GM04504 (cell line): ENCODE measurements at places on chromosomes 7 and 10.

DNA sequence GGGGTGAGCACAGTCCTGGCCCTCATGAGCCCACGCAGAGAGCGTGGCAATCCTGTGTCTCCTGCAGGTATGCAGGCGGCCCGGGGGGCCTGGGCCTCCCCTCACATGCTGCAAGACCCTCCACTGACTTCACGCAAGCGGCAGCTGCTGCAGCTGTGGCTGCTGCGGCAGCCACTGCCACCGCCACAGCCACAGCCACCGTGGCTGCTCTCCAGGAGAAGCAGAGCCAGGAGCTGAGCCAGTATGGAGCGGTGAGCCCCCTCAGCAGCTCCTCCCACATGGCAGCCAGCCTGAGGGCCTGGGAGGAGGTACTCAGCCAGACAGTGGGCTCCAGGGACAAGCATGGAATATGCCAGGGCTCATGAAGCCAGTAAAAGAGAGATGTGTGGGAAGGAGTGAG lies 8.7 kb downstream of the ZMIZ2 start:
- no peak for DNase-seq

- DNase-seq: no peak
These were observed 50.5 kb downstream of the TMEM209 start for GRCh38 chr7:130154501-130155317.

GRCh38 chr7:116754186-116754585 lies 82.2 kb downstream of the MET start:
- no peak for DNase-seq

DNA sequence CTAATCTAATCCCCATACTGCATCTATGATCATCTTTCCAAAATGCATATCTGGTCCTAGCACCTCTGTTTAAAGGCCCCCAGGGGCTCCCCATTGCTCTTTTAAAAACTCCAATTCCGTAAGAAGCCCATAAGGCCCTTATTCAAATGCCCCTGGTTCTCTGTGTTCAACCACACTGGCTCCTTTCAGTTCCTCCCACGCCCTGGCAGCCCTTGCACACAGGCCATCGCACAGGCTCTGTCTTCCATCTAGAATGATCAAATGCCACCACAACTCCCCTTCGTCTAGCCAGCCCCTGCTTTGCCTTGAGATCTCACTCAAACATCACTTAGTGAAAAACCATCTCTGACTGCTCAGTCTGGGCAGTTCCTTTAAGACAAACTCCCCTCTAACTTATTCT lies 112.9 kb upstream of the LYZL2 start:
- no peak for DNase-seq

DNA sequence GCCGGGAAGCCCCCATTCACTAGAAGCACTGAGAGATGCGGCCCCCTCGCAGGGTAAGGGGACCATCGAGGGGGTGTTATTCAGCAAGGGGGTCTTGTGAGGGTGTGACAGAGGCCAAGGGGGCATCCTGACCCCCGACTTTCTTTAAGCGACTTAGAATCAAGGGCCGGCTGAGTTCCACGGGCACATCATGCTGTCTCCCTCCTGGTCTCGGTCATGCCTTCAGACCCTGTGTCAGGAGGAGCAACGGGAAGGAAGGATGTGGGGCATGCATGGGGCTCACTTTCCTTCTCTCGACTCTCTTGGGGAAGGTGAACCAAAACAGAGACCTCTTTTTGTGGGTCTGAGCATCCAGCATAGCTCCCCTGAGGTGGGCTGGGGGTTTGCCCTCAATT lies 2.5 kb downstream of the ACSL5 start:
- DNase-seq: no peak

- DNase-seq: no peak
These were observed 142.9 kb downstream of the NOC3L start for GRCh38 chr10:94219829-94220228.

DNA sequence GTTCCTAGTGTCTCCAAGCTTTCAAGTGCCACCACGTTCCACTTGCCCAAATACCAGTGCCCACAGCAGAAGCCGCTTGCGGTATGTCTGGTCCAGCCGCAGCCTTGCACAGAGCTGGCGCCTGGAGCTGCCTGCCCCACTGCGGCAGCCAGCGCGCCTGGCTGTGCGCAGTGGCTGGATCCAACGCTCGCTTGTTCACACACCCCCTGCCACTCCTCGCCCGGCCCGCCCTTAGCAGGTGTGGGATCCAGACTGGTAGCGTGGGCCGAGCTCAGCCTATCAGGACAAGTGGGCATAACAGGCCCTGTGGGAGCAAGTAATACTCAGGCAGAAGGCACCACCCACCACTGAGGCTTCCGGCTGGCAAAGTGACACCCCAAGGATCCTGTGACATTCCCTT lies 294.4 kb downstream of the GRM8 start:
- DNase-seq: no peak

DNA sequence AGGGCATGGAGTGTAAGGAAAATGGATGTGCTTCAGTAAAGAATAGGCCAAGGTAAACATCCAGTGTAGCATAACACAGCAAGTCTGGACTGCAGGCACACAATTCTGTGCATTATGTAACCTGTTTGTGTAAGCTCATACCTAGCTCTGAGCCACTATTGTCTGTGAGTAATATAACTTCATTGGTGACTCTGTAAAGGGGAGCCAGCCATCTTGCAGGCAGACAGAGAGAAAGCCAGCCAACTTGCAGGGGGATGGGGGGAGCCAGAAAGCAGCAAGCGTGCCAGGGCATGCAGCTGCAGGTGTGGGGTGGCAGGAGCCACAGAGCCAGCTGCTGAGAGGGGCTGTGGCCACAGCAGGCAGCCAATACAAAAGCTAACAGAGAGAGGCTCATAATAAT lies 449.2 kb downstream of the IPMK start:
- no peak for DNase-seq

- DNase-seq: no peak
These were observed 261.2 kb downstream of the SKIDA1 start for GRCh38 chr10:21264271-21264670.
